NCI-H2171 treated with DMSO at 0.1 percent for 48 hours (cell line): ENCODE measurements at places on chromosomes 1 and 21.

DNA sequence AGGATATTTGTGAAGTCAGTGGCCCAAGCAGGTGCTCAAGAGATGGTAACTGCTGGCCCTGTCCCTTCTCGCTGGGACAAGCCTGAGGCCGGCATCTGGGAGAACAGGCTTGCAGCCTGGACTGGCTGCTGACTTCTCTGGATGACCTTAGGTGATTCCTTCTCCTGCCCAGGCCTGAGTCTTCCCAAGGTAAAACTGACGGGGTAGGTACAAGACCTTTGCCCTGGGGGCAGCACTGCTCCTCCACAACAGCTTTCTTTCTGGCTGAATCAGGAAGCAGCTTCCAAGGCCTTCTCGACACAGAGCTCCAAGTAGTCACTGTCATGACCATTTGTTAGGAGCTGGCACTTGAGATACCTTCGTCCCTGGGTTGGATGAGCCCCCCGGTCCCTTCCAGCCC is 59.6 kb downstream of the DMRTB1 start:
- DNase-seq: no peak

DNA sequence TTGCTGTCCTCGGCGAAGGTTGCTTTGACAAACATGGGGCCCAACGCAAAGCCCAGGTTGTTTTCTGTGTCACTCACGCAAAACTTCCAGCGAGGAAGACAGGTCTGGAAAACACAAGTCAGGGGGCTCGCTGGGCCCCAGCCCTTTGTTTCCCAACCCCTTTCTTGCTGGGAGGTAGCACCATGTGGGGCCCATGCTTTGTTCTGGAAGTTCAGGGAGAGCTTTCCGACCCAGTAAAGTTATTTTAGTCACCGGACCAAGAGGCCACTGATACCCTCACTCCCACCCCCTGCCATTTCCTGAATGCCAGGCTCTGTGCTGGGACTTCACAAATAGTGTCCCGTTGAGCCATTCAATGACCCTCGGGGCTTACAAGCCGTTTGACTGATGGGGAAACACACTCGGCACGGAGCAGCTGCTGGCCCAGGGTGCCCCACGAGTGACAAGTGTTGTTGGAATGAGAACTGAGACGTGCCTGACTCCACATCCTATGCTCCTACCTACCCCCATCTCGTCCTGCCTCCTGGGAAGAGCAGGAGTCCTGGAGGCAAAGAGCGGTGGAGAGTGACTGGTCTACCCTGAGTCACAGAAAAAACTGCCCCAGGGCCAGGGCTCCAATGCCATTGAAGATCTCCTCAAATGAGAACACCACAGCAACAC is 52.0 kb downstream of the ECE1 start:
- DNase-seq: no peak

- no peak for DNase-seq
Observed at GRCh38 chr1:37946703-37947360, at the start of gene INPP5B. INPP5B (minus strand) TSS chr1:37947053; CDS start chr1:37946308, 745 bp downstream.

DNA sequence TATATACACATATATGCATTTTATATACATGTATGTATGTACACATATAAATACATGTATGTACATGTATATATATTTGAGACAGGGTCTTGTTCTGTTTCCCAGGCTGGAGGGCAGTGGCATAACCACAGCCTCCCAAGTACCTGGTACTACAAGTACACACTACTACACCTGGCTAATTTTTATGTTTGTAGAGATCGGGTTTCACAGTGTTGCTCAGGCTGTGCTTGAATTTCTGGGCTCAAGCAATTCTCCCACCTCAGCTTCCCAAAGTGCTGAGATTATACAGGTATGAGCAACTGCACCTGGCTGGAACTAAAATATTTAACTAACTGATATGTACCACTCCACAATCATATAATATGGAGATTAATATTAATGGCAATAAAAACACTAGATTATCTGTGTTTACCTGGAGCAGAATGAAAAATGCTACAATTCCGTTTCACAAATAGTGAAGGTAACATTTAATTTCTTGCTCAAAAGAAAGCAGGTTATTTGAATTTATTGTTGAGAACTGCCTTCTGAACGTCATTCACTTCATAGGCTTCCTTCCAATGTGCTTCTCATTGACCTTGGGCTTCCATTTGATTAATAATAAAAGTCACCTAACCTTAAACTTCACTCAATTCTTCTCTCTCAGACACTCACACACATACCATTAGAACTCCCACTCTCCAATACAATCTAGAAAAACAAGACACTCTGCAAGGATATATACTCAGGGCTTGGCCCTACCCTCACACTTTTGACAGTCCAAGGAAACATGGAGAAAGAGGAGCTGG is 57.0 kb downstream of the PTGER3 start:
- DNase-seq: peak; percentile 70

DNA sequence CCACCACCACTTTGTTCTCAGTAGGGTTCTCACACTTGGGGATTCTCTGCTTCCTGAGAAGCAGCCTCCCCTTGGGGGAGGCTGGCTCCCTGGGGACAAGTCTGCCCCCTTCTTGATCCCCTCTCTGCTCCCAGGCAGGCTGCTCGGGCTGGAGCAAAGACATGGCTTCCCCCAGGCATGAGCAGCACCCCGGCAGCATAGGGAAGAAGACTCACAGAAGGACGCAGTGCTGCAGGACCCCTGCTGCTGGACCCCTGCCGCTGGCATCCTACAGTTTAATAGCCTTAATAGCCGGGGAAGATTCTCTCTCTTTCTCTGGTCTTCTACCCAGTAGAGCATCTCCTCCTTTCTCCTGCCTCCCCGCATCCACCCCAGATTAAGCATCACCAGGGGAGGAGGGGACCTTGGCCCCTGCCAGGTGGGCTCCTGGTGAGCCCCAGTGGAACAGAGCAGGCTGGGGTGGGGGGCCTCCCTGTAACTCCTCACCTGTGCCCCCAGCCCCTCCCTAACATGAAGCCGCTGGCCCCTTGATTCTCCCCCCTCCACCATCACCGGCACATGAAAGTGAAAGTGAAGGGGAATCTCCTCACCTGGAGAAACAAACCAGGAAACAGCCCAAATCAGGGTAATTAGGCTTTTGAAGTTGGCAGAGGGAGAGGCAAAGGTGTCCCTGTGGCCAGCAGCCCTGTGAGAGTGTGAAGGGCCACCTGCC is 2.5 kb downstream of the WNT3A start:
- DNase-seq: no peak

- no peak for DNase-seq
Observed at GRCh38 chr21:44089001-44089911, 17.9 kb upstream of the PWP2 start.

GRCh38 chr1:160741612-160742348 is 2.7 kb downstream of the SLAMF7 start:
- DNase-seq: no peak

- no peak for DNase-seq
Observed at GRCh38 chr21:34199121-34199910, 125.9 kb downstream of the MRPS6 start.

GRCh38 chr21:38804789-38805327 is 871 bp upstream of the ETS2 start:
- DNase-seq: peak; percentile 62

GRCh38 chr1:59819566-59820438 is 5.1 kb downstream of the HOOK1 start:
- DNase-seq: peak; percentile 29

- DNase-seq: no peak
Observed at GRCh38 chr1:173869021-173869359, 810 bp downstream of the ZBTB37 start.

DNA sequence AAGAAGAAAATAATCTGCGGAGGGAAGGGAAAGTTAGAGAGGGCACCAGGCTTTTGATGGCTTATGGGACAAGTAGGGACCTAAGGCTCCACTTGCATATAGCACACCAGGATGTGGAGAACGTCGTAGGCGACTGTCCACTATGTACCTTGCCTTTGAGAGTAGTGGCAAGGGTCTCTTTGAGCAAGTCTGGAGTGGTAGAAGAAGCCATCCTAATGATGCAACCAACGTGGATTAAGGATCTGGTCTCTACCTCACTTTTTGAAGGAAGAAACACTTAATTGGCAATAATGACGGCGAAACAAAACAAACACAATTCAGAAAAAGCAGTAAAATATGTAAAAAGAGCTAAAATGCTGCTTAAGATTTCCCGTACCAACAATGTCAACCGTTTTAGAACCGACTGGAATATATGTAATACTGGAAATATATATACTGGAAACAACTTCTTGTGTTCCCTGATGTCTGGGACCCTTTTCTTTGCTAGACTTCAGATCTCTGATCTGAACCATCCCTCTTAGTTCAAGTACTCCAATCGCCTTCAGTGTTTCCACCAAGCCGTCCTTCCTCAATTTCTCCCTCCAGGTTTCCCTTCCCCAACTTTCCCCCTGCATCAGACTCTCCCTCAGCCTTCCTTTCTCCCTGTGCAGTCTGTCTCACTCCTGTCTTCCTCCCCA is 821 bp upstream of the KHDRBS1 start:
- DNase-seq: no peak

GRCh38 chr1:237673631-237674030 is 217.1 kb downstream of the ZP4 start:
- DNase-seq: no peak

- DNase-seq: no peak
Observed at GRCh38 chr21:41254090-41254700, 62.4 kb upstream of the FAM3B start.

- DNase-seq: peak; percentile 77
Observed at GRCh38 chr1:234154320-234155251, 218.7 kb upstream of the COA6 start.

GRCh38 chr21:45154511-45155508 is 80.4 kb downstream of the ADARB1 start:
- DNase-seq: peak; percentile 67

- DNase-seq: no peak
Observed at GRCh38 chr1:113779542-113779941, 20.3 kb upstream of the PHTF1 start.

DNA sequence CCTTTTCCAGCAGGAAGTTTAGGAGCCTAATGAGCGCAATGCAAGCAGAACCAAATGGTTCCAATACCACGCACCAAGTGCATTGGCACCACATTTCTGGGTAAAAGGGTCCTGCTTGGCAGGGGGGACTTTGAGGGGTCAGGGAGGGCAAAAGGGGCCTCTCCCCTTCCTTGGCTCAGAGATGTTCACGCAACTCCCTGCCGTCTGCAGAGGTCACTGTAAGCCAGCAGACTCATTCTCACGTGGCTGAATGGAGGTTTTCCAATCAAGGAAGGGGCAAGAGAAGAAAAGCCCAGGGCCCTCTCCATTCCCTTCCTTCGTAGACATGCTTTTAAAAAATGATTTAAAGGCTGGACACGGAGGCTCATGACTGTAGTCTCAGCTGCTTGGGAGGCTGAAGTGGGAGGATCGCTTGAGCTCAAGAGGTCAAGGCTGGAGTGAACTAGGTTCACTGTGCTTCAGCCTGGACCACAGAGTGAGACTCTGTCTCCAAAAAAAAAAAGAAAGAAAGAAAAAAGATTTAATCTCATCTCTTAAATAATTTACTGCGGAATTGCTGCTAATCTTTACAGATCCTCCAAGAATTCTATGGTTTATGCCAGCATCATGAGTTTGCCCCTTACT is 80.3 kb downstream of the RUNX3 start:
- DNase-seq: peak; percentile 13

- no peak for DNase-seq
Observed at GRCh38 chr1:82464362-82465001, 663.7 kb downstream of the ADGRL2 start.

DNA sequence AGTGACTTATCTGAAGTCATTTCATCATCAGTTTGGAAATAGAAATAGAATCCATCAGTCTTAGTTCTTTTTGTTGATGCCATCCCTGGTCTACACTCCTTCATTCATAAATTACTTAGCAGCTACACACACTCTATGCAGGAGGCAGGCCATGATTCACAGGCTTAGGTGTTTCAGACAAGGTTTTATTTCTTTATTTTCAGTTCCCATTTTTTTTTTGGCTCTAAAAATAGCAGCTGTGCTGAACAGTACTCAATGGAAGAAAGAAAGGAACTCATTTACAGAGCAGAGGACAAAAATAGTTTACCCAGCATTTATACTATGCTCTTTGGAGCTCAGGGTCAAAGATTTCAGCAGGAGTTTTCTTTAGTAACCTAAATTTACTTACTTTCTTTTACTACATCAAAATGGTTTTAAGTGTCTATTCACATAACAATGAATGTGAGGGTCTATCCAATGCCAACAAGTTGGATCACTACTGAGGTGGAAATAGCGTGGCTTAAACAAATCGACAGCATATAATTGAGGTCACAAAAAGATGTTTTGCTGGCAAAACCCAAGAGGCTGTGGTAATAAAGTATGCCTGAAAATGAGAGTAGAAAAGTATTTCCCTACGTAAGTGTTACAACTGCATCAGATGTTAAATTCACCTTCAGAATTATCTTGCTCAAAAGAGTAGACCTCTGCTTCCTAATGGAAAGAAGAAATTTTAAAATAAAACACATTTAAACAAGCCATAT is 7.7 kb downstream of the KRTAP19-8 start:
- no peak for DNase-seq

DNA sequence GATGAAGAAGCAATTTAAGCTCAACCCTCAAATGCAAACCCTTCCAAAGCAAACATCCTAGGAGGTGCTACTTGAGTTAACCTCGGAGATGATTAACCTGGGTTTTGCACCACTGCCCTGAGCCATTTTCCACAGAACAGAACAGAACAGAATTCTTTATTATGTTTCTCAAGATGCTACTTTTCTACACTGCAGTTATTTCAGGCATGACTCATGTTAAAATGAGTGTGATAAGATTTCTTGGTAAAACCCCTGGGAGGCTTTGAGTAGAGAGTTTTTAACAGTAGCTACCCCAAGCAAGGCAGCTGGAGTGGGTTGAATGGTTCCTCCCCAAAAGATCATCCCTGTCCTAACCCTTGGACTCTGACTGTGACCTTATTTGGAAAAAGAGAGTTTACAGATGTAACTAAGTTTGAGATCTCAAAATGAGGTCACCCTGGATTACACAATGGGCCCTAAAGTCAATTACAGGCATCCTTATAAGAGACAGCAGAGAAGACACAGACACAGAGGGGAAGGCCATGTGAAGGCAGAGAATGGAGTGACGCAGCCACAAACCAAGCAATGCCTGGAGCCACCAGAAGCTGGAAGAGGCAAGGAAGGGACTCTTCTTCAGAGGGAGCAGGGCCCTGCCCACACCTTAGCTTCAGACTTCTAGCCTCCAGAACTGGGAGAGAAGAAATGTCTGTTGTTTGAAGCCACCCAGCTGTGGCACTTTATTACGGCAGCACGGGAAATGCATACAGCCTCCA is 153.4 kb downstream of the ETS2 start:
- DNase-seq: no peak

GRCh38 chr21:45830720-45831366 is 150.7 kb upstream of the COL6A1 start:
- DNase-seq: no peak

- no peak for DNase-seq
Observed at GRCh38 chr1:22350924-22351767, 100.5 kb upstream of the ZBTB40 start.
